HEK293T (cell line): ENCODE measurements at places on chromosomes 3 and 15.

DNA sequence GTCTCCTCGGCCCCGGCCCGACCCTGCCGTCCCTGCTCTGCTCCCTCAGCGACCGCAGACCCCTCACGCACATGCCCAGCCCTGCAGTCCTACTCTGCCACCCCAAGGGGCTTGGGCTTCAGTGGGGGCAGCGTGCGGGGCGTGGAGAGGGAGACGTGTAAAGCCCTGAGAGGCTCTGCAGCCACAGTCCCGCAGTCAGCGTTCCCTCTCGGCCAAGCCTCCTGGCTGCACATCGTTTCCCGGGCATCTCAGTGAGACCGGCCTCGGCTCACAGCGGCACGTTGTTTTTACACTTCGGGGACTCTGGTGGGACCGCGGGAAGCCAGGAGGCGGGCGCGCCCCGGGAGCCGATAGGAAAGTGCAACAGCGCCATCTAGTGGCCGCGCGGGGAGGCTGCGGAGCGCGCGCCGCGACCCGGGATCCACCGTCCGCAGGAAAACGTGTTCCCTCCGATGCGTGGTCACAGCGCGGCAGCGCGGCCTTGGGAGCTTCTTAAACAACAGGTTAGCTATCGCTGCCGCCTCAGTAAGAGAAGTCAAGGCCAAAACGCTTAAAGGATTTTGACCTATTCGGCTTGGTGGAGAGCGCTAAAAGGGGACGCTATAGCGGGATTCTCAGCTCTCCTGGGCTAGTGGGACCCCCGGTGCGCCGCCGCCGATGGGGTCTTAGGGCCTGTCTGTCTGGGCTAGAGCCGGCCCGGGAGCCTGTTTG lies 226.8 kb upstream of the IGF1R start:
- peak; percentile 92 for DNase-seq

- DNase-seq, result no peak
These were observed 268.4 kb upstream of the FRG2C start for GRCh38 chr3:75395580-75396315.

- no peak for DNase-seq
These were observed 366.7 kb upstream of the SGO1 start for GRCh38 chr3:20552605-20553275.

GRCh38 chr3:30357897-30358296 lies 248.5 kb upstream of the TGFBR2 start:
- DNase-seq, result no peak

GRCh38 chr3:36890261-36890660 lies 54.6 kb downstream of the TRANK1 start:
- DNase-seq, result no peak

DNA sequence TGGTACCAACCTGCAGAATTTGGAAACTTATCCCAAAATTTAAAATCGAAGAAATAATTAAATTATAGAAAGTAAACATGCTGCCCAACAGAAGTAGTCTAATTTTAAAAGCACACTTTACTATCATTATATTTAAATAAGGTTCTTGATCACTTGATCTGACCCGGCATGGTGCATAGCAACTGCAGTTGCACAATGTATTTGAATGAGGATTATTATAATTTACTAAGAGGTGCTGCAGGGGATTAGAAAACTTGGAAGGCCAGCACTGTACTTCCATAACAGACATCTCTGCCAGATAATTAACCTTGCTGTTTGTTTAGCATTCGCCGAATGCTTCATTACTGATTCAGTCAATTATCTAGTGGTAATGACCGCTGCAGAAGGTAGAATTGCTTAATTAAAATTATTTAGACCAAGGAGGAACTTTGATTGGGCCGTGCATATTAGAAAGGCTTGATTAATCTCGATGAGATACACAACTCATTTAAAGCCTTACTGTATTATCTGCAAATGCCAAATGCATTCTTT lies 971.6 kb downstream of the ZPLD1 start:
- no peak for DNase-seq

- no peak for DNase-seq
These were observed 17.9 kb downstream of the DZIP1L start for GRCh38 chr3:138097192-138098172.

DNA sequence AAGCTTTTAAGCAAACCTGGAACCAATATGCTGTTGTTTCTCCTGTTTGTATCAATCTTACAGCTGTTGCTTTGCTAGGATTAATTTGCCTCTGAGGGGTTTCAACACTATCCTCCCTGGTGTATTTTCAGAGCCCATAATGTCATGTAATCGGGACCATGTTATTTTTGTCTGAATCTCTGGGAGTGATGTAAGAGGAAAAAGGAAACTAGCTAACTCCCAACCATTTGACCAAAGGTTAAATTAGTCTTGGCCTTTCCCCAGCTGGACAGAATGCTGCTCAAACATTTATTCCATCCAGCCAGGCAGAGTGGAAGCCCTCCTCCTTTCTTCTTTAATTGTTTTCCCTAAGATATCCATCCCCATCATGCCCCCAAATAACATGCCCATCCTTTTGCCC lies 142.2 kb downstream of the ALDH1A2 start:
- no peak for DNase-seq

DNA sequence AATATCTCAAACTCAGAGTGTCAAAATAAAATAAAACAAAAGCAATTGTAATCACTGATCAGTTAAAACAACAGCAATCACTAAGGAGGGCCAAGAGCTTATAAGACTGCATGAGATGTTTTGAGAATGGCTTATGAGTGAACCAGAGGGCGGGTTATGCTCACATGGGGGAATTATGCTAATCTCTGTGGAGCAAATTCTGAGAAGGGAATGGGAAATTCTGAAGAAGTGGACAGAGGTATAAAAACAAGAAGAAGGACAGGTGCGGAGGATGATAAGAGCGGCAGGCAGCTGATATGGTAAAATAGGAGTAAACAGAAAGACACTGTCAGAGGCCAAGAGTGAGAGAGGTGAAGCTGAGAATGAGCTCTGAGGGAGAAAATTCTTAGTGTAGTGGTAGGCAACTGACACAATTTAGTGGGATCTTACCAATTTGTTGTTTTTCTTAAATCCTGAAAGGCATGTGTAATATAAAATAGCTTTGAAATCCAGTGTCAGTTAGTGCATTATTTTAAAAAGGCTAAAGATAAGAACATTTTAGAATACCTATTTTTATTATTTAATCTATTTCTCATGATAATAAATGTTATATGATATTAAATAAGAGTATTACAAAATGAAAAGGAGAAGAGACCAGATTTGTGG lies 133.8 kb downstream of the SPATA16 start:
- DNase-seq, result no peak

- DNase-seq, result no peak
These were observed 87.0 kb downstream of the GMPS start for GRCh38 chr3:155957412-155957880.

DNA sequence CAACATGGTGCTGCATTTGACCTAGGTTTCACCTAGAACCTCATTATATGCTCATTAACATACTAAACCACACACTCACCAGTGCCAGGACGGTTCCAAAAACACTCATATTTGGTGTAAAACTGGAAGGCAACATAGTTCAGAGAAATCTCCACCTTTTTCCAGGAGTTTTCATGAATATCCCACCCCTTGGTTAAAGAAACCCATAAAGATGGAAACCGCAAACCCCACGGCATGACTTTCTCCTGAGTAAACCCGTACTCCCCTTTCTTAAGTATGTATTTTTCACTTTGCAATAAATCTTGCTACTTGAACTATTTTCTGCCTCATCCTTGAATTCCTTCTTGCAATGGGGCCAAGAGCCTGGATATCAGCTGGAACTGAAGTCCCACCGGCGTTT lies 379.3 kb downstream of the MAGI1 start:
- DNase-seq, result no peak

DNA sequence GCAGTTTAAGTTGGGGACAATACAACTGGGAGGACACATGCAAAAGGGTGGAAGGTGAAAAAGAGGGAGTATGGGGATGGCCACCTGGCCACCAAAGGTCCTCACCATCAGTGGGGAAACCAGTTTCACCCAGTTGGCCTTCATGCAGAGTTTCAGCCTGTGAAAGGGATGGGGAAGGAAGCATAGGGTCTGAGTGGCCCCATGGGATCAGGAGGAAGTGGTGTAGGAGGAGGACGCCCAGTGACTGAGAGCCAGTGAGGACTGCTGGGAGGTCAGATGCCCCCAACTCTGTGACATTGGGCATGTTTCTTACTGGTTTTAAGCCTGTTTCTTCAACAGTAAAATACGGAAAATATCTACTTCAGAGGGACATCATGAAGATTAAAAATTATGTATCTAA lies 16.3 kb downstream of the BCL2A1 start:
- no peak for DNase-seq

DNA sequence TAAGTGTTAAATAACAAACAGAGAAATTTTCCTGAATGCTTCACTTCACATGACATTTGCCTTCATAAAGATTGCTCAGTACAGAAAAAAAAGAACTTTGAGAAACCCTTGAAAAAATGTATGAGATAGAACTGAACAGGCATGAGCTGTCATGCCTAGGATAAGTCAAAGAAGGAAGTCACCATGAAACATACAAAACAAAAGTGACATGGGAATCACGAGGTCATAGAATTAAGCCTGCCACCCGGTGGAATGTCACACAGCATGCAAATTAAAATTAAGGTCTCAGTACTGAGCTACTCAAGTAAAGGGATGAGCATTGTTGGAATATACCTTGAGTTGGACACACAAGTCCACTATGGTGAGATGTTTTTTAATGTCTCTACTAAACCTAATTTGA lies 652.5 kb upstream of the NECTIN3 start:
- DNase-seq, result no peak

DNA sequence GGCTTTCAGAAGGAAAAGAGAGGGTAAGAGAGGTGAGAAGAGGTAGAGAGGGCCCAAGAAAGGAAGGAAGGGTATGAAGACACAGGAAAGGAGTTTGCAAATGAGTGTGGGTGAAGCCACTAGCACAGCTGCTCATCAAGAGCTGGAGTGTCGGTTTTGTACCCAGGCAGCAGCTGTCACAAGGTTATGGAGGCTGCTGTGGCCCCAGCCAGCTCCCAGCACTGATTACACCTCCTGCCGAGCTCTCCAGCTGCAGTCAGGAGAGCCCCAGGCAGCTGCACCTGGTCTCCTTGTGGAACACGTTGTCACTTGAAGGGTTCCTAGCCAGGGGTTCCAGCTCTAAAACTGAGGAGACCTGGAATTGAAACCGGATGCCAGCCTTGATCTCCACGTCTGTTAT lies 60.4 kb upstream of the CHD2 start:
- no peak for DNase-seq

GRCh38 chr3:20073683-20074082 lies 33.4 kb downstream of the KAT2B start:
- DNase-seq, result no peak
